ENCODE measurements at places on chromosomes 12 and 14.

GRCh38 chr12:3885277-3886094 is 12.3 kb upstream of the PARP11 start:
- peak; percentile 12 for DNase-seq

DNA sequence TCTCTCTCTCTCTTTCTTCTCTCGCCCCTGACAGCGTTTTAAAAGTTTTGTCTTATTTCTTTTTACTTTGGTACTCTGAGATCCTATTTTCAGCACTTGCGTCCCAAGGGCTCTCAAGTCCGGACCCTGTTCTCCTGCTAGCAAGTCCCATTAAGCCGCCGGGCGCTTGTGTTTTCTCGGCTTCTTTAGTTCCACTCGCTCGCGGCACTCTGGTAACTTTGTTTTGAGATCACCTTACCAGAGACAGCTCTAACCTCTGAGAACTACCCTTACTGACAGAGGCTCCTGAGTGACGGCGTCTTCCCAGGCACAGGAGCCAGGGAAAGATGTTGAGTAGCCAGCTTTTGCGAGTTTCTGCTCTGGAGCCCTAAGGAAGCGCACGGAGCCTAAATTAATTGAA is 2.7 kb upstream of the MYF5 start:
- DNase-seq: no peak

GRCh38 chr14:50036637-50037036 is 79.7 kb downstream of the VCPKMT start:
- no peak for DNase-seq

- no peak for DNase-seq
Measured at GRCh38 chr12:100919116-100919515, 124.5 kb downstream of the ANO4 start.

- DNase-seq: no peak
Measured at GRCh38 chr12:75938189-75938588, 93.4 kb downstream of the PHLDA1 start.

DNA sequence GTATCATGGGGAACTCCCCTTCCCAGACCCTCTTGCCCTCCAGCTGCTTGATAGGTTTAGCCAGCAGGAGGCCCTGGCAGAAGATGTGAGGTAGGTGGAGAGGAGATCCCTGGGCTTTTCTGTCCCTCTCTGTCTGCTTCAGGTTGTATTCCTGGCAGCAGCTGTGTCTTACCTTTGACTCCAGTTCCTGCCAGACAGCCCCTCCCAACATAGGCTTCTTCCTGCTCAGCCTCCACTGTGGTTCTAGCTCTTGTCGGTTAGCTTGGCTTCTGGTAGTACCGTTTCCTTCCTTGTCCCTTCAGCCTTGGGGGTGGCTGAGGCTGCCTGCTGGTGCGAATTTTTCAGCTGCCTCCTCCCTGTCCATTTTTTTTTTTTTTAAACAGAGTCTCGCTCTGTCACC is 215.7 kb upstream of the CRY1 start:
- DNase-seq: no peak

DNA sequence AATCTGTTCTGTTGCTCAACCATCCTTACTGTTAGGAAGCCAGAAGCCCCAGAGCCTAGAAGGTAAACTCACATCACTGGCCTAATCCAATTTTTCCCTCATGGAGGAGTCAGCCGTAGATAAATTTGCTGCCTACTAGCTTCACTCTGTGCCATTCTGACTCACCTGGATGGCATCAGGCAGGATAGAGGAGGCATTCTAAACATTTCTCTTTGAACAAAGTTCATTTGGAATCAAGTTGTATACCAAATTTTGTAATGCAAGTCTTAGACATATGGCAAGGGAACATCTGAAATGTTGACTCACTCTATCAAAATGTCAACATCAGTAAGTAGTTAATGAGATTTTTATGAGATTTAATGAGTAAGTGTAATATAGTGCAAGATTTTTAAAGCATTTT is 13.6 kb upstream of the TBC1D30 start:
- no peak for DNase-seq
